ENCODE measurements at places on chromosomes 5 and 9.

DNA sequence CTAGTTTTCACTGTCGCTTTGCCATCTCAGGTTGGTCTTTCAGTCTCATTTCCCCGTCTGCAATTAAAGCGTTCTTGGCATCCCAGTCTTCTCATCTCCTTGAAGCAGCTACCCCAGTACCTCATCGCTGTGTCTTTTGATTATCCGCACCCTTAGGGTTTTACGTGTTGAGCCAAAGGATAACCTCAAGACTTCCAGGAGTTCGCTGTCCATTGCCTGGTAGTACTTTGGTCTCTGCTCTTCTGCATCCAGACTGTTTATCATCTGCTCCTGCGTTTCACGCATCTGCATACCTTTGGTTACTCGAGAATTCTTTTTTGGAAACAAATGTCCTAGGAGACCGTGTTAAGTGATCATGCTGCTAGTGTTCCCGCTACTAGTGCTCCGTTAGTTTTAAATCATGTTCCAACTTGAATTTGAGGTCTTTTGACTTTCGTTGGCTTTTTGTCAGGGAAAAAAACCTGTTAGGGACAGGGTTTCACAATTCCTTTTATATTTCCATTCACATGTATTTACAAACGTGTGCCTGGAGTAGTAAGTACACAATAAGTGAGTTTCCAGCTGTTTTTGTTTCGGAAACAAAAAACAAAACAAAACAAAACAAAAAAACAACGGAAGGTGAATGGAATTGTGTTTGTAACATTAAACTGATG lies 888 bp downstream of the RABGAP1 start:
- DNase-seq = peak; percentile 25

- DNase-seq = peak; percentile 82
Measured at GRCh38 chr5:134138416-134139376, 24.2 kb downstream of the TCF7 start.

GRCh38 chr9:35112257-35113020 lies 3.2 kb downstream of the ATOSB start:
- no peak for DNase-seq

DNA sequence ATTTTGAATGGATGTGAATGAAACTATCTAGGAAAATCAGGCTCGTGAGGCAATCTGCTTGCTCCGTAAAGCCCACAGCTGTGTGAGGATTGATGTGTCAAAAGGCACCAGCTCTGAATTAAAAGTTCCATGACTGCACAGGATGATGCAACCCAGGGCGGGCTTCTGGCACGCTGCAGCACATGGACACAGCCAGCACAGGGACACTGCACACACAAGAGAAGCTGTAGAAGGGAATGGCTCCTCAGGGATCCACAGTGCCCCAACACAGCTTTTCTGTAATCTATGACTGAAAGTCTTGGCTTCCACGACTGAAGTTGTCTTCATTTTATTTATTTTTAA lies 151.0 kb downstream of the GCNT1 start:
- no peak for DNase-seq

DNA sequence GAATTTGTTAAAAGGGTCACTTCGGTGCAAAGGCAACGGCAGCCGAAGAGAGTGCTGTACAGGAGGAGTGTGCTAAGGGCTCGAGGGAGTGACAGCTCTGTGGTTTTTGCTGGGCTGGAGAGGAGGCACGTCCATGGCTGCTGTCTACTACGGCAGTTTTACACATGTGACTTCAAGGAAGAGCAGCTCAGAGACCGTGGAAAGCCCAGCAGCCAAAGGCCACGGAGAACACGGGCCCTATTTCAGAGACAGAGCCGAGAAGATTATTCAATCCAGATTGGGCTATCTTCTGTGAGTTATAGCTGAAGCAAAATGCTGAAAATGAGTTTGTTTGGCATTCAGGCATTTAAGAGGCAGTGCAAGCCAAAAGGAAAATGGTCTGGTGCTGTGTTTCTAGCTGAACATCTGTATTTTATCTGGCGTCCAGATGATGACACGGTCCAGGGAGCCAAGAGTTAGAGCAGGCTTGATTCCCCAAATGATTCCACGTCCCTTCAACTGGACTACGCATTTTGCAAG lies 96.4 kb downstream of the RFK start:
- no peak for DNase-seq

DNA sequence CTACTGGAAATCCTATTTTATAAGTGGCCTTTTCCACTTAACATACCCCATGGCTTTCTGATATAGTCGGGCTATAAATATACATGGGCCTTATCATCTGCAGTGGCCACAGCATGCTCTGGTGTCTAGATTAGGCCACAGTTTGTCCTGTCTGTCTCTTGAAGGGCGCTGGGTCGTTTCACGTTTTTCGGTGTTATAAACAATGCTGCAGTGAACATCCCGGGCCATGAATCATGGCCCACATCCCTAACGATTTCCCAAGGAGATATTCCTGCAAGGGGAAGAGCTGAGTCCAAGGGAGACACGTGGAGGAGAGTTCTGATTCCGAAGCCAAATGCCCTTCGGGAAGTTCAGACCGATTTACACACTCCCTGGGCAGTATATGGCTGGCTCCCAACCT lies 8.4 kb downstream of the PLPP7 start:
- DNase-seq = no peak

GRCh38 chr9:72592502-72593403 lies 71.3 kb downstream of the TMC1 start:
- peak; percentile 50 for DNase-seq

DNA sequence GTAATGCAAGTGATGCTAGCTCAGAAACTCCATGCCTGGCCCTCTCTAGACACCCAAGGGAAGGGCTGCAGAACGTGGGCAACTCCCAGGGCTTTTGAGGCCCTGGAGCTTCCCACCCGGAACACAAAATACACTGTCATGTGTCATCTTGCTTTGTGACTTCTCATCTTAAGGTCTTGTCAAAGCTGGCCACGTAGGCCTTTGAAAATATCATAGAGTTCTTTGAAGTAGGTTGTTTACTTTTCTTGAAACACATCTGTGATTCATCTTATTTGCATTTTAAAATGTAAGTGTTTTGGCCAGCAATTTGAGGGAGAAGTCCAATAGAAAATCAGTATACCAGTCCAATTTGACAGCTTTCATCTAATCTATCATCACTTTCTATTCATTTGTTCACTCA lies 40.2 kb upstream of the PALM2AKAP2 start:
- DNase-seq = no peak

DNA sequence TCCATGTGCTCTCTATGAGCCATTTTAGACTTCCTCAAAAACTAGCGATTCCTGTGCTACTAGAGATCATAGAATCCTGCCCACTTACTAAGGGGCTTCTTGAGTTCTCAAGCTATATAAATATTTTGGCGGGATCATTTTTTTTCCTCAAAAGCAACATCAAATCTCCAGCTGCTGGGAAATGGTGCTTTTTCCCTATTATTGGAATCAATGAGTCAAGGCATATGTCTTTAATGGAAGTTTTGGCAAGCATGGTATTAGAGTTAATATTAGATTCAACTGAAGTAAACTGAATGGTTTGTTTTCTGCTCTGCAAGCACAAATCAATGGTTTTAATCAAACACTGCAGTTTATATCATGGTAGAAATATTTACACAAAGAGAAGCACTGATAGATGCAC lies 369.9 kb upstream of the PTGER4 start:
- DNase-seq = no peak

DNA sequence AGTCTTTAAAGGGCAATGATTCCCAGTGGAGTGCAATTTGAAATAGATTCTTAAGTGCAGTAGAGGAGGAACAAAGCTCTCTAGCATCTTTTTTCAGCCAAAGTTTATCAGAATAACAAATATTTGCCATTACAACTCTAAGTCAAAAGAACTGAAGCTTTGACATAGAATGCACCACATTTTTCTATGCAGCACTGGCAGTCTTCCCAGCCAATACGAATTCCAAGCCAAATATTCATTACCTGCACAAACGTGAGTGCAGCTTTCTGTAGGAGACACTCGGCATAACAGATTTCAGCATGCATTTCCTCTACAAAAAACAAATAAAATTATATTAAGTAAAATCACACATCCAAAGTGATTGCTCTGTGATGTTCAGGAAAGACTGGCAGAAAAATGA lies 103.4 kb downstream of the TTC39B start:
- no peak for DNase-seq

DNA sequence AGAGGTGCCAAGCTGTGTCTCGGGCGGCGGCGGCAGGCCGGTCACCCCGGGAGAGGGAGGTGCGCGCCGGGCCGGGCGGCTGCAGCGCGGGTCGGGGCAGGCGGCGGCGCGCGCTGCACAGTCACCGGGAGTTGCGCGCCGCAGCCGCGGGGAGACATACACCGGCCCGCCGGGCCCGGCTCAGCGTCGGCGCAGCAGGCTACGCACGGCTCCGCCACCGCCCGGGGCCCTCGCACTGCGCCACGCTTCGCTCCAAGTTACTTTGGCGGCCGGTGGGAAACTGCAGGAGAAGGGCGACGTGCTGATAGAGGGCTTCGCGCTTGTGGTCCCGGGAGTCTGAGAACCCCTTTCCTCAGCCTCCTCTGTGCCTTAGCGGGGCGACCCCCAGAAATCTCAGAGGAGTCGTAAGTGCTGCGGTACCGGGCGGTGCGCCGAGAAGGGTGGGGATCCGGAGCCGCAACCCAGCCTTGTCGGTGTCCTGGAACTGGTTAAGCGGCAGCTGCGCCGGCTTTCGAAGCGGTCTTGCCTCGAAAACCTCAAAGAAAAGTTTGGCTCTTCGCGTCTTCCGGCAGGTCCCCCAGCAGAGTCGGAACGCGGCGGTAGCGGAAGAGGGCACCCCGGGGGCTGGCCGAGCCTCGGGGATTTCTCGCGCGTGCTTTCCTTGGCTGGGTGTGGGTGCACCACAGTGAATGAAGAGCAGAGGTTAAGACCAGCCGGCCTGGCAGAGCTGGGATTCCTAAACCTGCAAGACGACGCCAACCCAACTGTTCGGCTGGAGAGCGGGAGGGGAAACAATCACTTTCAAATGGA lies at the start of gene EFNA5:
Gene EFNA5, minus strand, starts transcription at position 6 of the 810 bp plus-strand sequence.
- peak; percentile 56 for DNase-seq

DNA sequence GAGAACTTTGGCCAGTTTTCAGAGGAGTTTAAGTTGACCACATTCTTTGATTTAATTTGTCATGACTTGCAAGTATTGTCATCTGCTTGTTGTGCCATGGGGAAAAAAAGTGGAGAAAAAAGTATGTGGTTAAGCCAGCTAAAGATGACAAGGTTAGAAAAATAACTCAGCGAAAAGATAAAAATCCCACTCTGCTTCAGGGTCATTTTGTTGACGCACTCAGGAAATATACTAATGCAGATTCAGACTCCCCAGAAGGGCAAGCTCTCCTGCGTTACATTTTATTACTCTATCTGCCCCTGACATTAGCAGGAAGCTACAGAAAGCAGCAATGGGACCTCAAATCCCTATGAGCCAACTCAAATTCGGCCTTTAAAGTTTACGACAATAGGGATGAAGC lies 27.6 kb upstream of the TESK1 start:
- DNase-seq = no peak

GRCh38 chr5:1868886-1869475 lies 13.7 kb downstream of the IRX4 start:
- no peak for DNase-seq

GRCh38 chr9:133225171-133226011 lies 16.3 kb upstream of the OBP2B start:
- DNase-seq = no peak

Measured in GM13976 (cell line).